Nephron progenitor cell (in vitro differentiated cells): ENCODE measurements at places on chromosomes 3 and 15.

DNA sequence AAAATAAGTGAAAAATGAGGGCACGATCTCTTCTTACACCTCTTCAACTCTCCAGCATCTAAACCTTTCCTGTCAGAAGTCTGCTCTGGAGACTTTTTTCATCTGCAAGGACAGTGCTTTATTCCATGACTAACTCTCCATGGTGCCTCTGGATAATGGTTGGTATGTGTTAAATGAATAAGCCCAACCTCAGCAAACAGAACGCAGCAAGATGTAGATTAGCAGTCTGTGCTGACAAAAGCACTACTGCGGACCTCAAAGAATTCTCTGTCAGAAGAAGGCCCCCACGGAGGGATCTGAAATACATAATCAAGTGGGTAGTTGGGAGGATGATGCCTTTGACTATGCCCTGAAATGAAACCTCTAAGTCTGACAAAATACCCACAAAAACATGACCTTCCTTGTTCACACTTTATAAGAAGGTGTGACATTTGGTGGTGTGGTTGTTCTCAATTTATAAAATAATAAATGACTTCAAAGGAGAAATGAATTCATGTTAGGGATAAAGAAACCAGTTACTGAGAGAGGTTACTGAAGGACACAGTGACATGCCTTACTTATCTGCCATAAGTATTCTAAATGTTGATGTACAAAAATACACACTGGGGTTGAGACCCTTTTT is 43.2 kb upstream of the ADCY5 start:
- DNase-seq = no peak

- no peak for DNase-seq
These were observed 46.4 kb upstream of the KLF13 start for GRCh38 chr15:31280046-31280830.

DNA sequence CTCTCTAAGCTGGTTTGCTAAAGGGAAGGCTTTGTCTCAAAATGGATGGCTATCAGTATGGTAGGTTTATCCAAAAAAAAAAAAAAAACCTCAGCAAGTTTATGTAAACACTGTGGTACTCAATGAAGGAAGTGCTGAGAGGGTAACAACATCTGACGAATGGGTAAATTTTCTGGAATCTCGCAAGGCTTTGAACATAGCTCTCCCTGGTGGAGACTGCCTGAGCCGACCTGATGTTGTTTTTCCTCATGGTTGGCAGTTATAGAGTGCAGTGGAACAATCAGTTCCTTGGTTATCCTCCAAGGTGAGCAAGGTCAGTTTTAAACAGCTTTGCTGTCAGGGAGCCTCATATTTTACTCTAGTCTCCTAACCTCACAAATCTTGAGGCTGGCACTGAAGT is 94.6 kb downstream of the ZPLD1 start:
- DNase-seq = peak; percentile 7

- DNase-seq = no peak
These were observed 13.3 kb upstream of the KIF23 start for GRCh38 chr15:69400850-69401249.

GRCh38 chr3:16395212-16395611 is 118.3 kb downstream of the RFTN1 start:
- no peak for DNase-seq

DNA sequence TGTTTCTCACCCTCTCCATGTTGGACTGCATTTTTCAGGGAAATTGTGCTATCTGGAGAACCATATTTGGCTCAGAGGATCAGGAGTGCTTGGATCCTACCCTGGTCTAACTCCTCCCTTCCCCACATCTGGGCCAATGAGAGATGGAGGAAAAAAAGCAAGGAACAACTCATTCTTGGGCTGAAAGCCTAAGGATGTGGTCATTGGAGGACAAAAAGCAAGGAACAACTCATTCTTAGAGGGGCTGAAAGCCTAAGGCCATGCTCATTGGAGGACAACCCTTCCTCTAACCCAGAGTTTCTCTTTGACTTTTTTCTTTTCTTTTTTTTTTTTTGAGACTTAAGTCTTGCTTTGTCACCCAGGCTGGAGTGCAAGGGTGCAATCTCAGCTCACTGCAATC is 48.6 kb upstream of the CHRNB4 start:
- no peak for DNase-seq

GRCh38 chr3:114441386-114441785 is 147.6 kb downstream of the TIGIT start:
- DNase-seq = no peak

GRCh38 chr3:176587089-176587488 is 610.2 kb downstream of the TBL1XR1 start:
- DNase-seq = no peak

- DNase-seq = no peak
These were observed 966 bp upstream of the PKM start for GRCh38 chr15:72231833-72232478.

- DNase-seq = no peak
These were observed 30.2 kb downstream of the ABI3BP start for GRCh38 chr3:100963041-100963440.

DNA sequence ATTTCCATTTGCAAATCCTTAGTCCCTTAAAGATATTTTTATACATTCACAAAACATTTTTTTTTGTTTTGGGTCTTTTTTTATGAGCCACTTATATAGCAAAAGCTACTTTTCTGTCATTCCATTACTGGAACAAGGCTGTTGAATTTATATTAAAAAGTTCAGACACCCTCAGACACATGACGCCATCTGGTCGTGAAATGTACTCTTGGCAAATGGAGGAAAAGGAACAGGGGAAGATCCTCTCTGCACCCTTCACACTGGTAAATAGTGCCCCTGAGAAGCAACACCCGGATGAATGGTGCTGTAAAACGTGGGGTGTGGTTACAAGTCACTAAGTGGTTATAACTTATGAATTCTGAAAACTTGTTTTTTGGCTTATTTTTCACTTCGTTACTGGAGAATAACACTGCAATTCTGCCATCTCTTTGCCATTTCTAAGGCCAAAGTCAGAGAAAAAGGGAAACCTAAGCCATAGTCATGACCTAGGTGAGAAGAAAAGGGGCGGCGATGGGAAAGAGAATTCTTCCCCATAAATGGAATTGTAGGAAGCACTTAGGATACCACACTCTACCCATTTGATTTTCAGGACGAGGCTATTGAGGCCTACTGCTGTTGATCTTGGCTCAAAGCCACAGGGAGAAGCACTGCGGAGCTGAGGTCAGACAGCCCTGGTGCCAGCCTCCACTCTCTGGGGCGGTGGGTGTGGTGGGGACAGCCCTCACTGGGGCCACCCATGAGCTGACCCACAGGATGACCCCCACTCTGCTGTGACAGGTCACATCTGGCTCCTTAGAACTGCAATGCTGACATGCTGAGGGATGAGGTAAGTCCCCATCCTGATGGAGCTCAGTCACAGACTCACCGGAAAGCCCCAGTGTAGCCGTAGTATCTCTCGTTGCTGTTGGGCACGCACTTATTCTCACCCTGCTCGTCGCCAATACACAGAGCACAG is 21.9 kb downstream of the LTF start:
- DNase-seq = peak; percentile 31

DNA sequence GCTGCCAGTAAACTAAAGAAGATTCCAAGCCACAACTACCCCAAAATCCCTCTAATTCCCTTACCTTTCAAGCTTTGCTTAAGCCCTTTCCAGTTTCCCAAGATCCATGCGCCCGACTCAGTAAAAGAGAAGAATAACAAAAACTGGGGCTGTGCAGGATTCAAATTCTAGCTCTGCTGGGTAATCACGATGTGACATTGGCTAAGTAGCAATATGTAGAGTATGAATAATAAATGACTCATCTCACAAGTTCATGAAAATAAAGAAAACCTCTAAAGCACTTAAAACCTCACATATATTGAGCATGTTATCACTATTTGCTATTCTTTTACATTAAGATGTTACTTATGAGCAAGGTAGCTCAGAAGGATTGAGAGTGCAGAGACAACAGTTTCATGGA is 522.2 kb upstream of the ZNF717 start:
- DNase-seq = no peak

DNA sequence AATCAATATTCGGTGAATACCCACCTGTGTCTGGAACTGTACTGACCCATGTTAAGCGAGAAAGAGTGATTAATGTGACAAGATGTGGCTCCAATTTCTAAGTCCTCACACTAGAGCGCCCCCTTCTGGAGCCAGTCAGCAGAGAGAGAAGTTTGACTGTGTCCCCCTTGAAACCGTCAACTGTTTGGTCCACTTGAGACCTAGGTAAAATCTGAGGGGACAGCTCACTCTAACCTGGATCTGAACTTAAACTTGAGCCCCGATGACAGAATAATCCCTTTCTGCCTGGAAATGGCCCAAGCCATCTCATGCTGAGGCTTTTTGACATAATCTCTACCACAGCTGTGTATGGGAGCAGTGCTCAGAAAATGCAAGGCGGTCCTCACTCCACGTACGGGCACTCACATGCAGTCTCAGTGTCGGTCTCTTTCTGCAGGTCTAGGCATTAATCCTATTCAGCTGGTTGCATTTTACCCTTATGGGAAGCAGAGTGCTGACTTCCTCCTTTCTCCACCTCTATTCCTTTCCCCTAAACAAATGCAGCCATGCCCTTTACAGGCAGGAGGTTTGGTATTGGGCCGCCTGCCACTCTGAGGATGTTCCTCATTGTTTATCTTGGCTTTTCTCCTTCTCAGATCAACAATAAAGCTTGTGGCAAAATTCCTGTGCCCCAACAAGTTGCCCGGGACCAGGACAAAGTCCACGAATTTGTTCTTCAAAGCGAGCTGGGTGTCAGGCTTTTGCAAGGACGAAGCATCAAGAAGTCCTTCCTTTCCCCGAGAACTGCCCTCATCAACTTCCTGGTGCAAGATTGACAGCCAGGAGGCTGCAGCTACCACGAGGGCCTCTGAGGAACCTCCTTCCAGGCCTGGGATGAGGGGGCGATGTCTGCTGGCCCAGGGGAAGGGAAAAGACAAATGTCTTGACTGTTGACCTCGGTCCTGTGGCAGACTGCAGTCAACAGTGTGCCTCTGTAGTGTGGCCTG is 47.5 kb upstream of the LIMD1 start:
- peak; percentile 32 for DNase-seq

DNA sequence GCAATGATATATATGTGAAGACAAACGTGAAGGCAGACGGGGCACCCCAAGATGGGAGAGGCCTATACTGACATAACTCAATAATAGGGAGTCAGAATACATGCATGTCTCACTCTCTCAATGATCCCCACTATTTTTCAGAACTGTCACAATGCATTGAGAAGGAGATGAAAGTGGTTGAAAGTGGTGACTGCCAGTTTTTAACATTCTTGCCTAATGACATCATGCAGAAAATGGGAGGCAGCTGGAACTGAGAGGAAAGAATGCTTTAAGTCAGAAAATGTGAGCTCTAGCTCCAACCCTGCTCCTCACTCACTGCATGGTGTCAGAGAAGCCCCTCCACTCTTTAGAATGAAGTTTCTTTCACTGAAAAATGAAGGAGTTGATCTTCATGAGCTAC is 55.3 kb upstream of the P2RY1 start:
- no peak for DNase-seq

DNA sequence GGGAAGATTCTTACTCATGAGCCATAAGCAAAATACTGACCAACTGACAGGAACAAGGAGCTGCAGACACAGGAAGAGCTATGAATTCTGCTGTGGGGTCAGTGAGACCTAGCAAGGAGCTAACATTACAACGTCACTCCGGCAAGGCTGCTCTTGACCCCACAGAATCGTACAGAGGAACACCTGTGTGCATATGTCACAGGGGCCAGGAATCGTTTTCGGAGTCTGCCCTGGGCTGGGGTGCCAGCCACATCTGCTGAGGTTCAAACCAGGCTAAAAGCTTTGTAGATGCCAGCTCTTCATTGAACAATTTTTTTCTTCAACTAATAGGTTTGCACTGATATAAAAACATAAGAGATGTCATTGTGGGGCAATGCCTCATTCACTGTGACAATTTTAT is 82.6 kb downstream of the LRRK1 start:
- no peak for DNase-seq

- peak; percentile 38 for DNase-seq
These were observed 253.2 kb upstream of the LRTM1 start for GRCh38 chr3:55180936-55181535.

- no peak for DNase-seq
These were observed 48.9 kb upstream of the RBP1 start for GRCh38 chr3:139588450-139588849.

GRCh38 chr3:64030741-64031140 is 7.4 kb upstream of the PSMD6 start:
- peak; percentile 84 for DNase-seq

DNA sequence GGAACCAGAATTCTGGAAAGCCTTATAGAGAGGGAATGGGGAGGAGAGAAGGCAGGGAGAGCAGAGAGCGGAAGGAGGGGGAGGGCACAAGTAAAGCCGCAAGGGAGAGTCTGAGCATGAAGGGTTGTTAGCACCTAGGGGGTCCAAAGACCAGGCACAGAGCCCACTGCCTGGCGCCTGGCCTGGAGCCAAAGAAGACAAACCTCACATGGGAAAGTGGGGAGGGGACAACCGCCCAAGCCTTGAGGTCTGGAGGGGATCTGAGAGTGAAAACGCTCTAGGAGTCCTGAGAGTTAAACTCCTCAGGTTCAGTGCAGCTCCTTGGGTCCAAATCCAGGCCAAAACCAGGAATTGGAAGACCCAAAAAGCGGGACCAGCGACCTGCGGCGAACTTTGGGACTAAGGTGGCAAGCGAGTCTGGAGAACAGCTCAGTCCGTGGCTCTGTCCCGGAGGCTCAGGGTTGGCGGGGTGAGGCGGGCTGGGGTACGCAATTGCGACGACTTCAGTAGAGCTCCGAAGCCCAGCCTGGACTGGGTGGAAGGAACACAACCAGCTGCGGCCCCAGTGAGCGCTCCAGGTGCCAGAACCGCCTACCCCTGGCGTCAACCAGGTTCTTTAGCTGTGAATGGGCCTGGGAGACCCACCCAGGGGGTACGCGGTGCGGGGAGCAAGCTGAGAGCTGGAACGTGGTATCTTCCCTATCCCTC is 807 bp upstream of the INAFM2 start:
- peak; percentile 33 for DNase-seq

DNA sequence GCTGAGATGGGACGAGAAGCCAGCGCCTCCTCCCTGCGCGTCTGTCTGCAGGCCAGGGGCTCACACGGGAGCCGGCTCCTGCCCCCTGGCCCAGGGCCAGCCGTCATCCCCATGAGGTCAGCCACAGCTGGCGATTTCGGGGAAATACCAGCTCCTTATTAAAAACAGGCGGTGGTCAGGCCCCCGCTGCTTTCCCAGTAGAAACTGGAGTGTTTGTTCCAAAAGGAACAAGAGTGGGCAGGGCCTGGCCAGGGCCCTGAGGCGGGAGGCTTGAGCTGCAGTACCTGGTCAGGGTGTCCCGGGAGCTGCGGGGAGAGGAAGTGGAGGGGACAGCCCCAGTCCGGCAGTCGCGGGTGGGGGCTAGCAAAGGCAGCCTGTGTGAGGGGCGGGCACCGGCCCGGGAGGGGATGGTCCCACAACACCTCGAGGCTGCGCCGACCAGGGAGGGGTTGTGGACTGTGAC is 17.8 kb downstream of the MYL3 start:
- DNase-seq = peak; percentile 47

GRCh38 chr3:106093616-106094015 is 224.8 kb upstream of the CBLB start:
- DNase-seq = no peak

GRCh38 chr3:25495726-25496253 is 67.7 kb downstream of the RARB start:
- no peak for DNase-seq
